Left lobe of liver (tissue), 2 donors: ENCODE measurements at places on chromosomes 6 and 20. TPM values are rescaled to one million over a fixed set of nuclear protein-coding genes. Genes with fewer than 3 reads are reported as not detected.
A peak's percentile ranks its signal among the peaks of the same experiment; 100 is the strongest.

- DNase-seq = no peak
Observed at GRCh38 chr20:208942-209566, 18.0 kb upstream of the DEFB129 start.

- DNase-seq = no peak
Observed at GRCh38 chr6:89400912-89401399, 11.1 kb downstream of the RRAGD start.

DNA sequence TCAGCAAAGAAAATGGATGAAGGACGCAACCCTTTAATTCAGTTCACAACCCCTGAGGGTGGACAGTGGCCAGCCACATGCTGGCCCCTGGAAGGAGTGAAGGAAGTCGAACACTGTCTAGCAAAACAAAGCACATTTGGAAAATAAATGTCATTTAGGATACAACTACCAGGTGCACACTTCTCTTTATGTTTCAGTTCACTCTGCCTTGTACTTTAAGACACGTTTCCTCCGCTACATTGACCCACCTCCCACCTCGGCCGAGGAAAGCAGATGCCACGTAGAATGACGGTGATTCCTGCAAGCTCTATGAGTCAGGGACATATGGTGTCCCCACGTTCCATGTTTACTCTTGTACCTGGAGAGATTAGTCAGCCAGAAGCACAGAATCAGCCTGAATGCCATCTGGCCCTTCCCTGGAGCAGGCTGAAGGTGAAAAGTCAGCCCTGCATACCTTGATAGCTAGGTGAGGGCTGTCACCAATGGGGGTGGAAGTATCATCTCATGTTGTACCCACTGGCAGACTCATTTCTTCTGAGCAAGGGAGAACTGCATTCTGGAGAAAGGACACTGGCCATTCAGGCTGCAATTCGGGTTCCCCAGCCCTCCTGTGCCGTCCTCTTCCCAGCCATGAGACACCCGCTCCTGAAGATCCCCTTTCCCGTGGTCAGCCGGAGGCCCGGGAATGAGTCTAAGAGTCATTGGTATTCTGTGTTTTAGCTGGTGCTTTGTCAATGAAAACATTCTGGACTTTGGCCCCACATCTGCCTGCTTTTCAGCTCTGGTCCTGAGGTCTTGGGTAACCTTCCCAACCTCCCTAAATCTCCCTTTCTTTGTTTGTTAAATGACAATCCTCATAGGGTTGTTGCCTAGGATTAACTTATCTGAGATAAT lies 60.6 kb downstream of the FOXA2 start:
- peak; percentile 79 for DNase-seq

The RHAG gene
- 0.38 TPM for total RNA-seq

- no peak for DNase-seq
Observed at GRCh38 chr20:60117065-60117464, 158.8 kb downstream of the CDH26 start.

DNA sequence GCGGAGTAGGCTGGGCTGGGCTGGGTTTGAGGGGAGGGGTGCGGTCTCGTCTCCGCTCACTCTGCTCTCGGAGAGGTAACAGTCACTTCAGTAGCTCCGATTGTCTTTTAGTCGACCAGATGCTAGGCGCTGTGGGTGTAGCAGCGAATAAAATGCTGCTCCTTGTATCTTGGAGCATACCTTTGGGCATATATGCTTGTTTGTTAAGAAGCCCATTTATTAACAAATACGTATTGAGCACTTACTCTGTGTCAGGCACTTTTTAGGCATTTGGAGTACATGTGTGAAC lies 545 bp downstream of the ACTR5 start:
- no peak for DNase-seq

DNA sequence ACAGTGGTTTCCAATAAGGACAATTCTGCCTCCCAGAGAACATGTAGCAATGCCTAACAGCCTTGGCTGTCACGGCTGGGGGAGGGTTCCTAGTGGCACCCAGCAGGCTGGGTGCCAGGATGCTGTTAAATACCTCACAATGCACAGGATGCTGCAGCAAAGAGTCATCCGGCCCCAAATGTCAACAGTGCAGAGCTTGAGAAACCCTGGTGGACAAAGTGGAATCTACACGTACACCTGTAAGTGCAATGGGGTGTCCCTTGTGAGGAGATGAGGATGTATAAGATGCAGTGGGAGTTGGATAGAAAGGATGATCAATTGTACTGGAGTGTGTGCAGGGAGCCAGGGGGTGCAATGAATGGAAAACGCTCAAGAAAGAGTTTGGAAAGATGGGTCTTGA lies 142.4 kb downstream of the FNDC1 start:
- no peak for DNase-seq
